Peyer's patch (tissue), 4 donors: ENCODE measurements at places on chromosomes 1 and 21.
A peak's percentile ranks its signal among the peaks of the same experiment; 100 is the strongest.

GRCh38 chr1:184032930-184033418, 4.6 kb downstream of the COLGALT2 start:
- no peak for DNase-seq

- DNase-seq, result peak; percentile 47
Measured at GRCh38 chr1:206705191-206705590, 20.5 kb downstream of the MAPKAPK2 start.

- no peak for DNase-seq
Measured at GRCh38 chr1:153141377-153141776, 9.3 kb downstream of the SPRR2G start.

GRCh38 chr1:183234660-183235476, 48.8 kb downstream of the LAMC2 start:
- no peak for DNase-seq

- no peak for DNase-seq
Measured at GRCh38 chr1:117810553-117810952, 118.9 kb downstream of the GDAP2 start.

DNA sequence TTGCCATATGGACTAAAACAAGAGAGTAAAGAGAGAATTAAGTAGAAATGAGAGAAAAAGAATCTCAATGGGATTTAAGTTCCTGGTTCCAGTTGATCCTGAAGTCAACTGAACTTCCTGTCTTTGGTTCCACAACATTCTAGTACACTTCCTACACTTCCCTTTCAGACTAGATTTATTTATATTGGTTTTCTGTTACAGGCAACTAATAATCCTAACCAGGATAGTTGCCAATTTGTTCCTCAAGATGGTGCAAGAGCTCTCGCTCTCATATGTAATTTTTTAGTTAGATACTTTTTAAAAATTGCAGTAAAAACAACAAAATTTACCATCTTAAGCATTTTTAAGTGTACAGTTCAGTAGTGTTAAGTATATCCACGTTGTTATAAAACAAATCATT, 28.8 kb upstream of the TRIM45 start:
- DNase-seq, result no peak

- DNase-seq, result no peak
Measured at GRCh38 chr1:248793592-248793991, 32.1 kb downstream of the SH3BP5L start.

DNA sequence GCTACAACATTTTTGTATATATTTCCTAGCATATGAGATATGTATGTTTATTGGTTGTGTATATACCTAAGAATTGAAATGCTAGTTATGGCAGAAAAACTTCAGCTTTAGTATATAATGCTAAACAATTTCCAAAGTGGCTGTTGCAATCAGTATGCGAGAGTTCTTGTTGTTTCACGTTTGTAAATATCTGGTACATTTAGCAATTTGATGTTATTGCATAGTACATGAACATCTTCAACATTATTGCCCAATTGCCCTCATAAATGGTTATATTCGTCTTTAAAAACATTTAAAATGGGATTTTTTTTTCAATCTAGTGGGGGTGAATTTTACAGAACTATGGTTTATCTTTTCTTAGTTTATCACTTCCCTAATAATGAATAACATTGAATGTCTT, 86.2 kb upstream of the HP1BP3 start:
- DNase-seq, result no peak

DNA sequence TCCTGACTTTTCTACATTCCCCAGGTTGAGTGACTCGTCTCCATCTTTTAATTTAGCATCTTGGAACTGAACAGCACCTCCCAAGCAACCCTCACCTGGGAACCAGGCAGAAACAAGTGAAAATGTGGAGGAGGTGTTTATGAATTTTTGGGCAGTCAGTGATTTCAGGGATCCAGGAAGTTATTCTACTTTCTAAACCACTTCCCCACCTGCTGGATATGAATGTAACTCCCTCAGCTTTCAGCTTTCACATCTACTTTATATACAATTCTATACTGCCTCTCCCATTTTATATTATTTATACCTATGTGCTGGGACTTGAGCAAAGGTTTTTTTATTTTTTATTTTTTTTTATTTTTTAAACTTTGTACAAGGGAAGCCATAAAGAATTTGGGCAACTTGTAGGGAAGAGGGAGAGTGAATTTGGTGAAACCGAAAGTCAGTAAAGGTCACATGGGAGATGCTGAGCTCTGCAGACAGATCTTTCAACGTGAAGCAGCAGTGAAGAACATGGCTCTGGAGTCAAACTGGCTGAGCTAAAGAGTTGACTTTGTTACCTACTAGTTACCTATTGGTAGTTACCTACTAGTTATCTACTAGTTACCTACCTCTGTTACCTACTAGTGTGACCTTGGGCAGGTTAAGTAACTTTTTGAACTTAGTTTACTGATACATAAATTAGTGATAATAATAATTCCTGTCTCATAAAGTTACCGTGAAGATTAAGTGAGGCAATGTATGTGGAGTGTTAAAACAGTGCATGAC, 45.5 kb downstream of the DDR2 start:
- no peak for DNase-seq

GRCh38 chr1:28196330-28196729, 19.8 kb upstream of the PTAFR start:
- DNase-seq, result no peak

GRCh38 chr1:24928689-24929397, 1.2 kb downstream of the RUNX3 start:
- DNase-seq, result no peak

DNA sequence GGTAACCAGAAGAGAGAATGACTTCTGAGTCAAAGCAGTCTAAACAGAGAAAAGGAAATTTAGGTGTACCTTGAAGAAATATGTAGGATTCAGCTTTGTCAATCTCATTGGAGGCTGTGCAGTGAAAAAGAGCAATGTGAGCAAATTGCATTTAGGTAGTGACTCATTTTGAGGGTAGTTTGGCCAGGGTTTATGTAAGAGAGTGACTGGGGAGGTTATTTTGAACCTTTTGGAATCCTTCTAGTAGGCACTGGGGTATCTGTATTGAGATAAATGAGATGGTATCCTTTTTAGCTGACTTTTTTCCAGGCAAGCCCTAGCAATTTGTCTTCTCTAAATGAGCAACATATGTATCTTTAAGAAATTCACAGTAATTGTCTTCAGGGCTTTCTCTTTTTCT, 95.9 kb downstream of the DISP1 start:
- no peak for DNase-seq
